ENCODE measurements at places on chromosomes 13 and 19.

DNA sequence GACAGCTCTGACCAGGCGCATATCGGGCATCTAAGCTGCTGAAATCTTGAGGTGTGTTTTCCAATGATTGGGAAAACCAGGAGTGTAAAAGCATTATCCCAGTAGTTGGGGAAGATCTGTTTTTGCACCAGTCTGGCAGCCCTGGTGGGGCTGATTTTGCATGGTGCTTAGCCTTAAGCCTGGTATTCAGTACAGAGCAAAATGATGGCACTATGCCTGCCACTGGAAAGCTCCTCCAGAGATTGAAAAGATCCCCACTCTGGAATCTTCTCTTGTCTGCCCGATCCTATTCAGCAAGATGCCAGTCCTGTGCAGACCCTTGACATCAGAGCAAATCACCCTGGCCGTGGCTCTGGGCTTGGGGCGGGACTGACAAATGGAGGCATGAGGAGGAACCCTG lies 44.7 kb upstream of the SIAH3 start:
- DNase-seq: no peak

DNA sequence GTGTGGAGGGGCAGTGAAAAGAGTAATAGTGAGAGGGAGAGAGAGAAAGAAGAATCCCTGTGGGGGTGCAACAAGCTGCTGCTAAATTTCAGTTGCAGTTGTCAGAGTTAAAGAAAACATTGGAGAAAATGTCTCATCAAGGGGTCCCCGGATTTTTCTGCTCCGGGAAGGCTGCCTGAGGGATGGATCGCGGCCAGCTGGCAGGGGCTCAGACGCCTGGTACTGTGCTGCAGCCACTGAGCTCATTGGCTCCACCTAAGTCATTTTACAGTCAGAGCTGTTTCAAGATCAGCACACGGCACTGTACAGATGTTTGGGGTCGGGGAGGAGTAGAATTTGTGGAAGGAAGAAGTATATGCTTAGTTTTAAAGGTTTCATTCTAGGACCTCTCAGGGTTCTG lies 106.2 kb downstream of the SHISA2 start:
- no peak for DNase-seq

DNA sequence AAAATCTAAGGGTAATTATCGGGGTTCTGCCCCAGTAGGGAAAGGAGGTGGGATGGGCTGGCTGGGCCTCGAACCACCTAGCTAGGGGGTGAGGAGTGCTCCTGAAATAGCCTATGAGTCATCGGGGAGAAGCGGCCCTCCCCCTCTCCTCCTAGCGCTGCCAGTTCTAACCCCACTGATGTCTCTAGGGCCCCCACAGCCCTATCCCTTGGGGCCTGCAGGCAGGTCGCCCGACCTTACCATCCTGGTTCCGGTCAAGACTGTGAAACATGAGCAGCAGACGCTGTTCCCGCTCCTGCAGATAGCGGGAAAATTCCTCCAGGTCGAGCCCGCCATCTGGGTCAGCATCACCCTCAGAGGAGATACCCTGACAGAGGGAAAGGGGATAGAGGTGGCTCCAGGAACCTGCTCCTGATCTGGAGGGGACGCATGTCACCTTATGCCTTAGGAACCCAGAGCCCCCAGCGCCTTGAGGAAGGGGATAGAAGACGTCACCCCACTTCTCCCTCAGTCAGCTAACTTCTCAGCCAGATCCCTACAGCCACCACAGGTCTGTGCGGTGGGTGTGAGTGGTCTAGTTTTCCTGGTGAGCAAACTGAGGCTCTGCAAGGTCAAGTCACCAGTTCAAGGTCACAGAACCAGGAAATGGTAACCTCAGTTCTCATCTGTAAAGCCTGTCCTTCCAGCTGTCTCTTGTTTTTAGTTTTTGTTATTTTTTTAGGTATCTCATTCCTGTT lies 1.5 kb downstream of the SLC25A23 start:
- no peak for DNase-seq

- no peak for DNase-seq
Measured at GRCh38 chr13:44063467-44063866, 183.8 kb downstream of the LACC1 start.

DNA sequence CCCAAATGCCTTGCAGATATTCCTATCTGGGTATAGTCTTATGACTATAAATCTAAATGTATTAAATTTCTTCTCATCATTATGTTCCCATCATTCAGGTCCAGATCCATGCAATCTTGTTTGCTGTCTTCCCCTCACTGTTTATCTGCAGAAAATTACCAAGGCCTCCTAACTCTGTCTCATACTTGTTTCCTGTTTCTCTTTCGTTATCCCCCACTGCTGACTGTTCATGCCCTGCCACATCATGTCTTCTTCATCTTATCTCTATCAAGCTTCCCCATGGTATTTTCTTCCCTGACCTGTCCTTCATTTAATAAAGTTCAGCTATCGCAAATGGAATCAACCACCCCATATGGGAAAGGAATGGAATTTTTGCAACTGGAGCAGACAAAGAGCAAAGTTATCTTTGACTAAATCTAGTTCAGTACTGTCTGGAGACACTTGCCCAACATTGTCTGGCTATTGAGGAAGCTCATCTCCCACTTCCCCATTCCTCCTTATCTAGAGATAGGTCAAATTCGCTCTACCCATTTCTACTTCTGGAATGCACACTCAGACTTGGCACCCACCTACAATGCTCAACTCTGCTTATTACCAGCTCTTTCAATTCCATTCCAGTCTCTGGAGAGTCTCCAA lies 1358.1 kb downstream of the EFNB2 start:
- no peak for DNase-seq

GRCh38 chr13:99275093-99275469 lies 16.9 kb upstream of the GPR18 start:
- DNase-seq: no peak

GRCh38 chr19:42455621-42456081 lies 12.9 kb upstream of the CXCL17 start:
- DNase-seq: no peak

DNA sequence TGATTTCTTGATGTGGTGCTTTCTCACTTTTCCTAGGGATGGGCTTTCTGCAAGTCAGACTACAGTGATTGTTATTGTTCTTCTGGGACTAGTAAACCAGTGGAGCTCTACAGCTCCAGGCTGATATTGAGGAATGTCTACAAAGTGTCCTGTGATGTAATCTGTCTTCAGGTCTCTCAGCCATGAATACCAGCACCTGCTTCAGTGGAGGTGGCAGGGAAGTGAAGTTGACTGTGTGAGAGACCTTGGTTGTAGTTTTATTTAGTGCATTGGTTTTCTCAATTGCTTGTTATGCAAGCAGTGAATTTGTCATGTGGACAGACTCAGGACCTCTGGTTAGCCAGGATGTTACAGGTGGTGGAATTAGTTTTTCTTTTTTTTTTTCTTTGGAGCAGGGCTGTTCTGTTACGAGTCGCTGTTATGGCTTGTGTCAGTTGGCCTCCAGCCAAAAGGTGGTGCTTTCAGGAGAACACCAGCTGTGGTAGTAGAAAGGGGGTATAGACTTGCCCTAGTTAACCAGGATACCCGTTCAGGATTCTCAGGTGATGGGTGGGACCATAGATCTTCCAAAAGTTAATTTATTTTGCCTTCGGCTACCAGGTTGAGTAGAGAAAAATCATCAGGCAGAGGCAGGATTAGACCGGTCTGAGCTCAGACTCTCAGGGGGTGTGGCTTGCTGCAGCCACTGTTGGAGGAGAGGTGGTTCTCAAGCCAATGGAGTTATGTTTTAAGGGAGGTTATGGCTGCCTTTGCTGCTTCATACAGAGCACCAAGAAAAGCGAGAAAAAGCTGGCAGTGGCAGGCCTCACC lies 11.9 kb upstream of the ZNF675 start:
- DNase-seq: no peak

- no peak for DNase-seq
Measured at GRCh38 chr13:101846701-101847100, 394.2 kb downstream of the ITGBL1 start.

DNA sequence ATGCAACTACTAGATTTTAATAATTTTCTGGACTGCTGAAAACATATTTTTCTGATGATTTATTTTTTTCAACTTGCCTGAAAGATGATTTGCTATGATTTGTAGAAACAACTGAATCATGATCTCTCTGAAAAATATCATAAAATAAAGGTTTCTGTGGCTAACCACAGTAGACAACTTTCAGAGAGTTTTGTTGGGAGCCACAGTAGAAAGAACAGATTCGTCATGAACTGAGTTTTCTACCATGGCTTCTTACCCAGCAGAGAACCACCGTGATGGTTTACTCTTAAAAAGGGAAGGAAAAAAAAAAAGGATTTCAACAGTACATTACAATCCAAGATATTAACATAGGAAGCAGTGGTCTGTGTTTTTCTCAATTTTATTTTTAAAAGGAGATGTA lies 18.0 kb downstream of the ZAR1L start:
- DNase-seq: no peak

- DNase-seq: no peak
Measured at GRCh38 chr13:113851826-113852535, 11.9 kb downstream of the GAS6 start.

DNA sequence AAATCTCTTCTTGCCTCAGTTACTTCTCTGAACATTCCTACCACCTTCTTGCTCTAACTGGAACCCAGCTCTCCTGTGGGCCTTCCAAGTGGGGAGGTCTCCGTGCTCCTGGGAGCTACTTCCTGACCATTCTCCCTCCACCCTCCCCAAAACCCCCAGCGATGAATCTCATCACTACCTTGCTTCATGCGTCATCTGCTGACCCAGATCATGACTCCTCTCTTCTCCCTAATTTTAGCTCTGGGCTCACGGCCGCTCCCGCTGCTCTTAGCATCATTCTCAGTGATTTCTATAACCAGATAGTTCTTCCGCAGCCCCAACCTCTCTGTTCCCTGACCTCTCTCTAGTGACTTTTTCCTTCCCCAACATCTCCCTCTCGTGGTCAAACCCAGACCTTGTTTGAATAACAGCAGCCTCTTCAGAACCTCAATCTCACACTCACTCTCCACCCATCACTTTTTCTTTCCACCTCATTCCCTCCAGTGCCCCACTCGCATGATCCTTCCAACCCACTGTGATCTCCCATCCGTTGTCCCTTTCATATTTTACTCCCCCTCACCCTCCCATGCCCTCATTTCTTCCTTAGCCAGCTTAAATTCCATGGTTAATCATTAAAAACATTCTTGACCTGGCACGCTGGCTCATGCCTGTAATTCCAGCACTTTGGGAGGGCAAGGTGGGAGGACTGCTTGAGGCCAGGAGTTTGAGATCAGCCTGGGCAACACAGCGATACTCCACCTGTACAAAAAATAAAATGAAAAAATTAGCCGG lies 21.8 kb downstream of the MRPS12 start:
- DNase-seq: no peak

DNA sequence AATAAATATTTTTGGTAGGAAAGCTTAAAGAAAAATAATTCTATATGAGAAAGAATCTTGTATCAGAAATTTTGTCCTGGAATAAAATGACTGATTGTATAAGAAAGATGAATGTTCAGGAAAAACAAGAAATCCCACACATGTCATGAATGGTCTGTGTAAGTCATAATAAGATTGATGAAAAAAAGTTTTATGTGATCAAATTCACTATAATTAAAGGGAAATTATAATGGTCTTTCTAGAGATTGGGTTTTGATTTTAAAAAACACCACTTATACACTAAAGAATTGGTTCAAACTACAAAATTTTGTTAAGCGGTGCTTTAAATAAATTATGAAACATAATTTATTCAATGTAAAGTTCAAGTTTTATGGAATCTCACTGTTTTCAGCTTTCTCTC lies 7.2 kb upstream of the ZNF841 start:
- DNase-seq: no peak

DNA sequence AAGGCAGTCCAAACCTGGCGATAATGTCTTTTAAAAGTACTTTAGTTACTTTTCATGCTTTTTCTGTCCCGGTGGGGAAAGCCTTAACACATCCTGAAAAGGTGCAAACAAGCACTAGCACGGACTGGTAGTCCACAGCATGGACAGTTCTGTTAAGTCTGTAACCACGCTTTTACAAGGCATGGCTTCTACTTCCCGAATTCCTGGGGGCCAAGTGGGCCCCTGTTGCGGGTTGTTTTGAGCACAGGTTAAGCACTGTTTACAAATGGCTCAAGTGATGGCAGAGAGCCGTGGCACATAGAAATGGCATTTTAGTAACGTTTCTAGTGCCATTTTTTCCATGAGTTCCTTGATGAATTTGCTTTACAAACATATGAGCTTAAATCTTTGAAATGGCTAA lies 37.6 kb downstream of the ZNF493 start:
- DNase-seq: no peak

DNA sequence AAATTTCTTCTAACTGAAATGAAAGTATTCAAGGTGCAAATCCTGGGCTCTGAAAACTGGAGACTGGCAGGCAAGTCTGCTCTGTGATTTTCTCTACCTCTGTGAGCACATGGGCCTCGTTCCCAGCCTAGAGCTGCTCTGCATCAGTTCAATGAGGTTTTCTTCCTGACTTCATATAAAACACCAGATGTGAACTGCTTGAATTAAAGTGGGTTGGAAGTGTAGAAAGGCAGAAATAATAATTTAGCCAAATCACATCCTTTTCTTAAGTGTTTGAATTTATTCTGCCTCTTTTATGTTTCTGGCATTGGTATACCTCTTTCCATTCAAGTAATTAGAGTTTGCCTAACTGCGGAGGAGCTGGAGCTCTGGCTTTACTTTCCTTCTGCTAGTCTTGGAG lies 540.8 kb downstream of the OLFM4 start:
- DNase-seq: no peak

- no peak for DNase-seq
Measured at GRCh38 chr13:20351281-20352022, 119.3 kb upstream of the GJB6 start.

DNA sequence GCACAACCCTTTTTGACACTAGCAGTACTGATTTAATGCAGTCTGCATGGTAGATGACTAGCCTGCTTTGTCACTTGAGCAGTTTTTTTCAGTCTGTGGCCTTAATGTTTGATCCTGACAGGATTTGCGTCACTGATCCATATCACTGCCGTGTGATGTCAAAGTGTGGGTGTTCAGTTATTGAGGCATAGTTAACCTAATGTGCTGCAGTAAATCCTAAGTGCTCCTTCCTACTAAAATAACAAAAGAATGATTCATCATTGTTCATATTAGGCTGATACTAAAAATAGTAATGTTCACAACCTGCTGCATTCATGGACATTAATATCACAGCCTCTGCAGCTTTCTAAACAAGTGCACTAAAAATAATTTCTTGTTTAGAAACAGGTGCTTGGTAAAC lies 121.9 kb upstream of the MLNR start:
- no peak for DNase-seq

DNA sequence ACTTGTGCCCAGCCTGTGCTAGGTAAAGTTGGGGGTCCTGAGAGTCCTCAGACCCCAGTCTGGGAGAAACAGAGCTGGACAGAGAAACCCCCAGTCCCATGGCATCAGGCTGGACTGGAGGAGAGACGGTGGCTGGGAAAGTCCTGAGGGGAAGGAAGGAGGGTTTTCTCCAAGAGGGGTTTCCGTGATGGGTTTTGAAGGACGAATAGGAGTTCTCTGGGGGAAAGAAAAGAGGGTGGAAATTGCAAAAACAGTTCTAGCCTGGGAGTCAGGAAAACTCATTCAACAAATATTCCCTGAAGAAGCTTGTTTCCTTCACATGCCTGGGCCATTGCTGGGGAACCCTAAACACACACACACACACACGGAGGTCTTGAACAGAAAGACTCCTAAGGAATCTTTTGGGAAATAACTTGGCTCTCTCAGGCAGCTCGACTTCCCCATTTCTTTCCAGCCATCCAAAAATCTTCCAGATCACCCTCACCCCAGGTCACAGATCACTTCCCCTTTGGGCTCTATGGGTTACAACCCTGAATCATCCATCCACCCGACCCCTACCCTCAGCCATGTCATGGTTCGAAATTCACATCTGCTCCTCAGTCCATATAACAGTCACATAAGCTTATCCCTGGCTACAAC lies 47.5 kb downstream of the COLGALT1 start:
- DNase-seq: no peak

- DNase-seq: no peak
Measured at GRCh38 chr13:80477661-80478443, 136.9 kb upstream of the SPRY2 start.

GRCh38 chr13:33014291-33014690 lies 1.9 kb upstream of the KL start:
- no peak for DNase-seq
